ENCODE measurements at places on chromosomes 6 and 20.

DNA sequence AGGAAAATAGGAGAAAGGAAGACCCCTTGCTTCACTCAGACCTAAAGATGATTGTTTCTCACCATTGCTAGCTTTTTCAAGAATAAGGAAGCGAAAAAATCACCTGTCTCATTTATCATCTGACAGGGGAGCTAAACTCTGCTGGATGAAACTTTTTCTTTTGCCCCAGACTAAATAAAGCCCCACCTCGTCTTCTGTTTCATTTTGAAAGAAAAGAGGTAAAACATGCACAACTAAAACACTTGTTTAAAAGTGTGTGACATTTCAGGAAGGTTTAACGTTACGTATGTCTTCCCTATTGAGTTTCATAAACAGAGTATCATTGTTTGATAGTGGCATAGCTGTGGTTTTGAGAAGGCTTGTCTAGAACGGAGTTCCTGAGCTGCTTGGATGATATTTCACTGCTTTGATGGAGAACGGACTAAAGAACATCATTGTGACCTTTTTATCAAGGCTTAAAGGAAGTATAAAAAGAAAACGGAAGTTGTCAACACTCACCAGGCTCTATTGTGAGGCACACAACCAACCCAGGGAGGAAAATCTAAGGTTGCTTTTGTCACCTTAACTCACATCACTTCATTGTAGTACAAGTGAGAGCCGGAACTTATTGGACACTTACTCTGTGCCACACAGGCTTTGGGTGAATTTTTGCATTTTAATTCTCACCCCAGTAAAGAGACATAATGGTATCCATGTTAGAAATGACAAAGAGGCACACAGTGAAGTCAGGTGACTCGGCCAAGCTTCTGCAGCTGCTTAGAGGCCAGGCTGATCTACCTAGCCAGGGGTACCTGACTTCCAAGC lies 29.5 kb downstream of the TSHZ2 start:
- DNase-seq: no peak

DNA sequence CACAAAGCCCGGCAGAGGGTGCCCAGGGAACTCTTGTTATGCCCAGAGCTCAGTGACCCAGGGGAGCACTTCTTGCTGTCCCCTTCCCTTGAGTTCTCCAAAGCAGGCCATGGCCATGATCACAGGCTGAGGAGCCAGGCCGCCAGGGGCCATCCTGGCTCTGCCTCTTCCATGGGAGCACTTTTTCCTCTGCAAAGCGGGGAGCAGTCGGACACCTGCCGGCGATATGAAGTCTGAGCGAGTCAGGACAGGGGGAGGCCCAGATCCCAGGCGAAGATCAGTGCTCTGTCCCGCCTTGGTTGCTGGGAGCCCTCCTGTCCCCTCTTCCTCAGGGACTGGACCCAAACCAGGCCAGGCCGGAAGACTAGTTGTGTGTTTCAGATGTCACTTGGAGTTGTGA lies 67.9 kb downstream of the TCP11 start:
- no peak for DNase-seq

- no peak for DNase-seq
Measured at GRCh38 chr6:29025927-29026585, 18.9 kb downstream of the OR2W1 start.

GRCh38 chr20:62477669-62478455 lies 2.1 kb upstream of the GATA5 start:
- no peak for DNase-seq

GRCh38 chr6:48325701-48326100 lies 214.7 kb upstream of the PTCHD4 start:
- DNase-seq: no peak

- no peak for DNase-seq
Measured at GRCh38 chr20:58137651-58138265, 90.7 kb downstream of the ANKRD60 start.

DNA sequence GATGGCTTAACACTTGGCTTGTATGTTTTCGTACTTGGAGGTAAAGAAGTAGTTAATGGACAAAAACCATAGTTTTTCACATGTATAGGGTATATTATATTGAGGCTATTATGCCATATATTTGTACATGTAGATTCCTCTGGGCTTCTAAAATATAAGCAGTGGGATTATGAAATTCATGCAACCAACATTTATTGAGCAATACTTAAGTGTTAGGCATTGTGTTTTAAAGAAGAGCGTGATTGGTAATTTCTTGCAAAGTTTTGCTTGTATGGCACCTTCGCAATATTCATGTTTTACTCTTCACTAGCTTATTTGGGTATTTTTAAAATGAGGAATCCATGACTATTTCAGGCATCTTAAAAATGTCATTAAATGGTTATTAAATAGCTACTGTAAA lies 2.5 kb downstream of the TULP4 start:
- no peak for DNase-seq

- DNase-seq: no peak
Measured at GRCh38 chr6:20881365-20881764, 347.1 kb downstream of the CDKAL1 start.

GRCh38 chr6:37699887-37700619 lies 2.4 kb upstream of the MDGA1 start:
- DNase-seq: no peak

DNA sequence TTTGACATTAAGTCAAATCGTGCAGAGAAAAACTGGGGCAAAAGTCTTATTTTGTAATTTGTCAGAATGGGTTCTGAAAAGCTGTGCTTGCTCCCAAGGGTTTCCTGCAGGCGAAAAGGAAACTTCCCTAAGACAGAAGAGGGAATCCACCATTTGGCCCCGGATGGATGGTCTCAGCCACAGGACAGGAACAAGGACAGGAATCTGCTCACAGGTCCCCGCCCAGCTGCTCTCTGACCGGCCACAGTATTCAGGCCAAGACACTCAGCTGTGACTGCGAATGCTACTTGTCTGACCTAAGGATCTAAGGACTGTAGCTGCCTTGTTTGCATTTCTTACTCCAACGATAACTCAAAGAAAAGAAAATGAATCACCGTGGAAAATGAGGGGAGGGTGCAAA lies 197.0 kb downstream of the BMP7 start:
- no peak for DNase-seq

Data from substantia nigra (tissue), 51 donors.